Stimulated activated CD8-positive, alpha-beta memory T cell treated with anti-CD3 and anti-CD28 coated beads, Interleukin-15, amount 100 ng/mL, for 24 hours (primary cell): ENCODE measurements at places on chromosomes 5 and 9.

- no peak for DNase-seq
These were observed 68.1 kb downstream of the NIPBL start for GRCh38 chr5:36944607-36945225.

DNA sequence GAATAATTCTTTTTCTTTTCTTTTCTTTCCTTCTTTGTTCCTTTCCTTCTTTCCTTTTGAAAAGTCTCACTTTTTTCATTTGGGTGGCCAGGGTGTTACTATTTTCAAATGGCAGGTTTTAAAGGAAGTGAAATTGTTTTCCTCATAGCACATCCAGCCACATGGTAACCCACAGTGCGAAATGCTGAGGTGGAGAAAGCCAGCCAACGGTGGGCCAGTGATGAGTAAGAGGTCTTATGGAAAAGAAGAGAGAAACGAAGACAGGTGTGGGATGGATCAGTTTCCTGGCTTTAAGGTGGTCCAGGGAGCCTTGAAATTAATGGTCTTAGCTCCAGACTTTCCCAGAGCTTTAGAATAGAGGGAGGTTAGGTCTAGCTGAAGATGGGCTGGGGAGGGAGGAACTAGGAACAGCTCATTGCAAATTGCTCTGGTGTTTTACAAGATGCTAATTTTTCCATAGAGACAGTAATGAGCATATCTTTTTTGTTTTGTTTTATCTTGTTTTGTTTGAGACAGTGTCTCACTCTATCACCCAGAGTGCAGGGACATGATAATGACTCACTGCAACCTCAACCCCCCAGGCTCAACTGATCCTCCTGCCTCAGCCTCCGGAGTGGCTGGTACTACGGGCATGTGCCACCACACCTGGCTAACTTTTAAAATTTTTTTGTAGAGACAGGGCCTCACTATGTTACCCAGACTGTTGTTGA is 17.8 kb downstream of the ITK start:
- no peak for DNase-seq

- DNase-seq = no peak
These were observed 168.2 kb downstream of the DAB2IP start for GRCh38 chr9:121819428-121820231.

GRCh38 chr9:72422214-72422613 is 57.2 kb upstream of the ZFAND5 start:
- no peak for DNase-seq

DNA sequence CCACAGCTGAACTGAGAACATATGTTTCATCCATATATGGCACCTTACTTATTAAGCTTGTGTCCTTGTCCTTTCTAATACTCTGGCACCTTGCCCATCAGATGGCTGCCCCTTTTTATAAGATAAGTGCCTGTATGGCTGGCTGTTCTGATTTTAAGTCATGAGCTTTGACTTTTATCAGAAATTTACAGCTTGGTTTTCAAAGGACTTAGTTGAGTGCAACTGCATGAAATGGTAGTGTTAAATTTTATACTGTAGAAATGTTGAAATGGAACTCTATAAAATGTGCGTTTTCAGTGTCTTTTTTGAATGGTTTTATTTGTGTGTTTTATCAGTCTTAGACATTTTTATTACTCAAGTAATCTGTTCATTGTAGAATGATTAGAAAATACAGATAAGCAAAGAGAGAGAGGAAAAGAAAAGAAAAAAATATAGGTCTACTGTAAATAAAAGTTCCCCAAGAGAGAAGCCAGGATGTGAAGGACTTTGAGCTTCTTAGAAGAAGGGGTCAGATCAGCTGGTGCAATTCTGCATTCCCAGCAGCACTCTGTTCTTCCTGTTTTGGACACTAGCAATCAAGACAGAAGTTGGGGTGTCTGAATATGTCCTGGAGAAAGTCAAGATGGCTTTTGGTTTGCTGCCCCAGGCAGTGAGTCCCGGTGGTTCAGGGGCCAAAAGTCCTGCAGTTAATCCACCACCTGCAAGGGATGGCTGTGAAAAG is 38.9 kb downstream of the ARHGAP26 start:
- no peak for DNase-seq
